ENCODE measurements at places on chromosomes 7 and 10. TPM values are rescaled to one million over a fixed set of nuclear protein-coding genes. Genes with fewer than 3 reads are reported as not detected.

The SPDYE1 gene
- total RNA-seq = not detected

The RBAK gene
- total RNA-seq = 14.6 TPM

GRCh38 chr10:122188706-122189105 is 82.4 kb upstream of the BTBD16 start:
- DNase-seq = no peak

GRCh38 chr7:109694149-109695071 is 1124.7 kb downstream of the DNAJB9 start:
- DNase-seq = no peak

DNA sequence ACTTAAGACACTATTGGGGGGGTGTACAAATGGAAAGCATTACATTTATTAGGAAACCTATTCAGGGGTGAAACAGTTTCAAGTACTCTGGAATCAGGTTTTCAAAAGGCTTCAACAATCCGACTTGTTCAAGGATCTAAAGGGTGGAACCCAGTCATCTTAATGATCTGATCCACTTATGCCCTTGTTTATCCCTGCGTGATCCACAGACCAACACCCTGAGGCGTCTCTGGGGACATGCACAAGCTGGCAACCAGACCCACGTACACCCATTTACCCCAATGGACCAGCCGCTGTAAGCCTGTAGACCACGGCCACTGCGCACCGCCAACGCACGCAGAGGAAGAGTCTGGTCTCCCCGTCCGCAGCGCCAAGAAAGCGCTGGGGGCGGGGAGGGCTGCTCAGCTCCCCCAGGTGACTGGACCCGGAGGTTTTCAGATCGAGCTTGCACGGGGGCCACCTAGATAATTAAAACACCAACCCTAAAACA is 13.4 kb downstream of the HNRNPF start:
- no peak for DNase-seq

DNA sequence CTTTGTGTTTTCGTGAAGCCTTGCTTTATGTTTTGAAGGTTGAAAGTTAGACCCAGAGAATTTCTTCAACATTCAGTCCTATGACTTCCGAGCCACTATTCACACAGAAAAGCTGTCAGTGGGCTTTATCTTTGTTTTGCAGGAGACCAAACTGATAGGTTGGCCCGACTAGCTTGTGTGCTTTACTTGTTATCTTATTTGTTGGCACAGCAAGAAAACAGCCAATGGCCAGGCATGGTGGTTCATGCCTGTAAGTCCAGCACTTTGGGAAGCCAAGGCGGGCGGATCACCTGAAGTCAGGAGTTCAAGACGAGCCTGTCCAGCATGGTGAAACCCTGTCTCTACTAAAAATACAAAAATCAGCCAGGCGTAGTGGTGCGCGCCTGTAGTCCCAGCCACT is 16.0 kb upstream of the GDI2 start:
- no peak for DNase-seq

The TCF7L2 gene
- total RNA-seq = 25.7 TPM

GRCh38 chr7:151686826-151687225 is 167.1 kb upstream of the RHEB start:
- peak; percentile 43 for DNase-seq

The GPR158 gene
- not detected for total RNA-seq

- no peak for DNase-seq
These were observed 6.5 kb downstream of the CHAT start for GRCh38 chr10:49620286-49620810.

- no peak for DNase-seq
These were observed 111.1 kb upstream of the FAM20C start for GRCh38 chr7:81068-81925.

DNA sequence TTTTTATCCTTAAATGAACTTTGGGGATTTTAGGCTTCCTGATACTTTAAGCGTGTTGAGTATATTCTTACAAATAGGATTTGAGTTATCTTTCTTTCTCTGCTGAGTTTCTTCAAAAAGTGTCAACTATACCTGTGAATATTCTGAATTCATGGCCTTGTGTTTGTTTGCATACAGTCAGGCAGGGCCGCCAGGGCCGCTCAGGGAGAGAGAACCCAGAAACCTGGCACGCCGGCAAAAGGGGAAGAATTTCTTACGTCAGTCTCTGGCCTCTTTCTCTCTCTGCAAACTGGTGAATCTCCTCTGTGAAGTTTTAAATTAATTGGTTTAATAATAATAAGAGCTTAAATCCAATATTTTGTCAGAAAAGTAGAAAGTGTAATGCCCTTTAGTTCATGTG is 29.3 kb upstream of the BNIP3 start:
- no peak for DNase-seq

The CPVL gene
- total RNA-seq = 49.0 TPM

- peak; percentile 90 for DNase-seq
These were observed 52.0 kb downstream of the FAS start for GRCh38 chr10:89042562-89042961.

DNA sequence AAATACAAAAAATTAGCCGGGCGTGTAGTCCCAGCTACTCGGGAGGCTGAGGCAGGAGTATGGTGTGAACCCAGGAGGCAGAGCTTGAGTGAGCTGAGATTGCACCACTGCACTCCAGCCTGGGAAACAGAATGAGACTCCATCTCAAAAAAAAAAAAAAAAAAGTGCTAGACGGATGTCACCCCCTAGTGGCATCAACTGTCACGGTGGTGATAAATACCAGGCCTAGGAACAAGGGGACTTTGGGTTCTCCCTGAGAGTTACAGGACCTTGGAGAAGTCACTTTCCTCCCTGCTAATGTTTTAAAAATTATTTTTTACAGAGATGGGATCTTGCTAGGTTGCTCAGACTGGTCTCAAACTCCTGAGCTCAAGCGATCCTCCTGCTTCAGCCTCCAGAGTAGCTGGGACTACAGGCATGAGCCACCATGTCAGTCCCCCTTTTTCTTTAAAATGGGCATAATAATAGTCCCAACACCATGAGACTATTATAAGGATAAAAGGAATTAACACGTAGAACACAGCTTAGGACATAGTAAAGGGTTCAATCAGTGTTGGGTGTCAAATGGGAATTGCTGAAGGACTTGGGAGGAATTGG is 2.6 kb upstream of the TMEM130 start:
- peak; percentile 46 for DNase-seq

DNA sequence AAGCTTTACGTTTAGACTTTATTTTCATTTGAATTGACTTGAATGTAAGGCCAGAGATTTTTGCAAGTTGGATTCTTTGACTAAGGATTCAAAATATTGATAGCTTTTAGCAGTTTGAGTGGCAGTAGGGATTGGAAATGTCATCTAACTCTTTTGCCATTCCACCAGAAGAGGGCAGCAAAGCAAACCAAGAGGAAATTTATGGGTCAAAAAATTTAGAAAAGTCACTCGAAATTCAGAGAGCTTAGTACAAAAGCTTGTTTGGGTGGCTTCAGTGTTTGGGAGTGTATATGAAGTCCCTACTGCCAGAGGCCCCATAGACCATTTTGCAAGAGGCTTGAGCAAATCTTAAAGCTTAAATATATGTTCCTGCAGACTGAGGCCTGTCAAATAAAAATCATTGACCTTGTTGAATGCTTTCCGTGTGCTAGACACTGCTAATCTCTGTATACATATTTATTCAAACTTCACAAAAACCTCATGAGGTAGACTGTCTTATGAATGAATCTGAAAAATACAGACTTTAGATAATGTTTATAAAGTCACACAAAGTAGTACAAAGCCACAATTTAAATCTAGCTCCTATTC is 44.6 kb upstream of the RSBN1L start:
- DNase-seq = peak; percentile 61

- no peak for DNase-seq
These were observed 1.9 kb downstream of the HHEX start for GRCh38 chr10:92691591-92692079.

The SPDYE9 gene
- not detected for total RNA-seq

DNA sequence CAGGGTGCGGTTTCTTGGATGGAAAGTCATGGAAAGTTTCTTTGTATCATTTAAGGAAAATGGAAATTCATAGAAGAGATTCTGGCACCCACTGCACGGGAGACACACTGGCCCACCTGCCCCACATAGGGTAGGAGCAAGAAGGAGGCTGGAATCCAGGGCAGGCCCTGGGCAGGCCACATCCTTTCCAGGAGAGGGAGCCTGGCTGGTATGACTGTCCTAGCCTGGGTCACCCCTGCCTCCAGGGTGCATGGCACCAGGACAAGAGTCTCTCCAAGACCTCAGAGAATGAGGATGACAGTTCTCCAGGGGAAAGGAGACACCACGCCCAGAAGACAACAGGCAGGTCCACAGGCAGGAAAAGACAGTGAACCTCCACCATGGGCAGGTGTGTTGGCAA is 297.2 kb downstream of the TCERG1L start:
- DNase-seq = no peak

The ADRA2A gene
- total RNA-seq = not detected

Data from MCF 10A (cell line).